NCI-H1930 (cell line): ENCODE measurements at places on chromosomes 13 and 19.

DNA sequence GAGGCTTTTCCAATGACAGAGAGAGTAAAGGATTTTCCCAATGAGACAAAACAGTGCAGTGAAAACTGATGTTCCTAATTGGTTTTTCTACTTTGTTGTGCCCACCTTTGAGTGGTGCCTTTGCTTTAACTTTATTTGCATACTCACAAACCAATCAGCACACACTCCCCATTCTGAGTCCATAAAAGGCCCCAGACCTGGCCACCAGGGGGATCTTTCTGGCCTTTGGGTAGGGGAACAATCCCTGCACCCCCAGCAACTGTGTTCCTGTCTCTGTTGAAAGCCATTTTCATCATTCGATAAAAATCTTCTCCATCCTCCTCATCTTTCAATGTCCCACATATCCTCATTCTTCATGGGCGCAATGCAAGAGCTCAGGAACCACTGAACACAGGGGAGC lies 252.8 kb downstream of the B3GLCT start:
- DNase-seq, result no peak

GRCh38 chr19:32318884-32319520 lies 26.4 kb upstream of the ZNF507 start:
- no peak for DNase-seq

DNA sequence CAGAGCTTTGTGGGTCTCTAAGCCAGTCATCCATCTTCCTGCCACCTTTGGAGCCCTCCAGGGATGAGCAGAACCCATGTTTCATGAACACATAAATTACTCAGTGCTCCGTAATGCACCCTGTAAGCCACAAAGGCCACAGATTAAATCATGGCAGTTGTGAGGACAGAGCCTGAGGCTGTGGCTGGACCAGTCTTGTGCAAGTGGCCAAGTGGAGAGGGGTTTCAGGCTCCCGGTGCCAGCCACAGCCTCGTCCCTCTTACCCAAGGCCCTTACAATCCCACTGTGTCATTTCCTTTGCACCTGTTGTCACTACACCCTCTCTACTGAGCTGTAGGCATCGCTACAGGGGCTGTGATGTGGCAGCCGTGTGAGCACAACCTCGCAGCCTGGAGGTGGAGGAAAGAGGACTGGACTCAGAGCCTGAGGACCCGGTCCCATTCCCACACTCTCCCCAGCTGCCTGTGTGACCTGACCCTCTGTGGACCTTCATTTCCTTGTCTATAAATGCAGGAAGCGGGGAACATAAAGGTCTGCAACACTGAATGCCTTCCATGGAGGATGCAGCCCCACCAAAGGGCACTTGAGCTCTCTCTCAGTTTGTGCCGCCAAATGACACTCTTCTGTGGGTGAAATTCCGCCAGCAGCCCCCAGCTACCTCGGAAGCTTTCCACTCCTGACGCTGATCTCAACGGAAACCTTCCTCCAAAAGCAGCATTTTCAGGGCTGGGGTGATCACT lies 792.0 kb downstream of the UQCRFS1 start:
- no peak for DNase-seq

DNA sequence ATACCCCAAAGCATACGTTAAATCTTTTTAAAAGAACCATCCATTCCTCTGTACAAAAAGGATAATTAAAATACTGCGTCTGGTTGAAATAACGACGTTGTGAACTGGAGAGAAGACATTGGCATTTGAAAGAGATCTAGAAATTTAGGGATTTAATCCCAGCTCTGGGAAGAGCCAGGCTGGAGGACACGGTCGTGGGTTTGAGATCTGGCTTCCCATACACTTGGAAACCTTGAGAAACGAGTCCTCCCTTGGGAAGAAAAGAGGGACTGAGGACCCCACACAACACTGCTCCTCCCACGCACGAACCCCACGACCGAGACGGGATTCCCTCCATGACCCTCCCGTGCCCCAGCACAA lies 625 bp downstream of the ZNF709 start:
- DNase-seq, result no peak

DNA sequence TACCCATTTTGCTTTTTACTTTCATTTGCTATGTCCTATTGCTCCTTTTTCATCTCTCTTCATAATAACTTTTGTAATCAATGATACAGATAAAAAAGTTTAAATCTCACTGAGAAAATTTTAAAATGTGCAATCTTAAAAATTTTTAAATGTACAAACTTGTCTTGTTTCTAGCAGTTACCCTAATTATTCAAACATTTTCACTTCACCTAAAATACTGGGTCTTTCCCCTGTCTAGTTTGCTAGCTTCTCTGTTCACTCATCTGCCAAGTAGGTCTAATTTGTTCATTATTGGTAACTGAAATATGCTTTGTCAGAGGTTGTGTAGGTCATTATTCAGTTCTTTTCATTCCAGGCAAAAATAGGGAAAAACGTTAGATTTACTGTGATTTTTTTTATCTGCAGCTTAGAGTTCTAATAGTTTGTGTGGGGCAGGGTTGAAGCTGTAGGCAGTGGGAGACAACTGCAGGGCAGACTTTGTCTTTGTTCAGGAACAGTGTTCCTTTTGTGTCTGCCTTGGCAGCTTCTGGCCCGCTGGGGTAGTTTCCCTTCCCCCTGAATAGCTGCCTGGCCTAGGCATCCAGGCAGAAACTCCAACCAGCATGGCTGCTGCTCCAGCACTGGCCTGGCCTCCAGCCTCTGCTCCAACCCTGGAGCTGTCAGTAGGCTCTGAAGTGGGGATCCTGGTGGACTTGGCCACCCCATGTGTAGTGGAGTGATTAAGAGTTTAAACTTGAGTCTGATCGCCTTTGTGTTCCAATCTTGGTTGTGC lies 48.5 kb downstream of the WDFY2 start:
- no peak for DNase-seq

DNA sequence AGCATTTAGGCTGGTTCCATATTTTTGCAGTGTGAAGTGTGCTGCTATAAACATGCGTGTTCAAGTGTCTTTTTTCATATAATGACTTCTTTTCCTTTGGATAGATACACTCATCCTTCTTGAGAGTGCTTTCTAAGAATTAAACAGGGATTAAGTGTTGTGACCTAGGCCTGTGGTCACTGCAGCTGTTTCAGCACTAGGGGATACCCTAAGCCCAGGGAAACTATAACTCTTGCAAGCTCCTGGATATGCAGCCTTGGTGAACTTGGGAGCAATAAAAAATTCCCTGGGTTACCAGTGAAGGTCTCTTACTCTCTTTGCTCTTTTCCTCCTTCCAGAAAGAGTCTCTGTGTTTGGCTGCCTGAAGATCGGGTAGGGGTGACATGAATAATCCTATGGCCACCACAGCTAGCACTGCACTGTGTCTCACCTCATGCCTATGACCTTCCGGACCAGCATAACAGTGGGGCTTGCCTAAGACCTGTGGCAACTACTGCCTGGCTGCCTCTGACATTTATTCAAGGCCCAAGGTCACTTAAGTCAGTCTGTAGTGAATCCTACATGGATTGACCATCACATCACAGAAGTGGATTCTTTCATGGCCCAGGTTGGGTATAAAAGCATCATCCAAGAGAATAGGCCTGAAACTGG lies 799.7 kb downstream of the DACH1 start:
- DNase-seq, result no peak

DNA sequence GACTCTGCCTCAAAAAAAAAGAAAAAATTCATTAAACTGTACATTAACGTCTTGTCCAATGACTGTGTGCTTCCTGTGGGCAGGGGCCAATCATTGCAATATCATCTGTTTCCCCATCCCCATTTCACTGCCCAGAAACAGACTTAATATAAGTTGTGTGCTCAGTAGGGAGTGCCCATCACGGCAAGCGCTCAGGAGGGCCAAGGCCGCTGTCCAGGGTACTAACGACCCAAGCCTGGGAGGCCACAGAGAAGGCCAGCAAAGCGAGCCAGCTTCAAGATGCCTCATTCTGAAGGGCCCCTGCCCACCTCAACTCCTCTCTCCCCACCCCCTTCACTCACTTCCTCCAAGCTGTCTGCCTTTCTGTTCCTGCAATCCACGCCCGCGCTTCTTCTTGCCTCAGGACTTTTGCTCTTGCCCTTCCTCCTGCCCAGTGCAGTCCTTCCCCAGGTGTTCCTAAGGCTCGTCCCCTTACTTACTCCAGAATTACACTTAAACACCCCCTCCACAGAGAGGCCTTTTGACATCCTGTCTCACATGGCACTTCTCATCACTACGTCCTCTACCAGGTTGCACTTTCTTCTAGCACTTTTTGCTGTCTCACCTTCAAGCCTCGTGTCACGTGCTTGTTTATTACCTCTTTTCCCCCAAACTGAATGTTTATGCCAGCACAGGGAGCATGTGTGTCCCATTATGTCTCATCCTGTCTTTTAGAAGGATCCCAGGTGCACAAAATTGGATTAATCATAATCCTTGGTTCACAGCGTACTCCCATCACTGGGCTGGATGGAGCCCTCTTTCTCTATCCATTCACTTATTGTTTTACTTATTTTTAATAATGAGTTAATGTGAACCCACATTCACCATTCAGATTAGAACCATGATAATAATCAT lies 11.3 kb upstream of the POU2F2 start:
- DNase-seq, result no peak

GRCh38 chr13:27583645-27584044 lies 36.7 kb downstream of the LNX2 start:
- no peak for DNase-seq
